NCI-H2081 (cell line): ENCODE measurements at places on chromosomes 7 and 10.

DNA sequence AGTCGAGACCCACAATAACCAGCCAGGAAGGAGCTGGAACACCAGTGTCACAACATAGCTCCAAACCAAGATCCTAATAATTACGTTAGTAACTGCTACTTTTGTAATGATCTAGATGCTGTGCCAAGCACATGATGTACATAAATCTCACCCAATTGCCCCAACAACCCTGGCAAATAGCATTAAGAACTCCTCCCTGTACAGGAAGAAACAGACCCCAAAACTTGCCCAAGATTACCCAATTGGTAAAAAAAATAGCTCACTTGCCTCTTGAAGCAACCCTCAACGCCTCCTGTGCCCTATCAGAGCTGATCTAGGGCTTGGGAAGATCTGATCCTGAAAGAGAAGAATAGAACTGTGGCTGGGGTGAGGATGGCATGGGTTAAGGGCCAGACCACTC is 628.7 kb upstream of the AUTS2 start:
- no peak for DNase-seq

DNA sequence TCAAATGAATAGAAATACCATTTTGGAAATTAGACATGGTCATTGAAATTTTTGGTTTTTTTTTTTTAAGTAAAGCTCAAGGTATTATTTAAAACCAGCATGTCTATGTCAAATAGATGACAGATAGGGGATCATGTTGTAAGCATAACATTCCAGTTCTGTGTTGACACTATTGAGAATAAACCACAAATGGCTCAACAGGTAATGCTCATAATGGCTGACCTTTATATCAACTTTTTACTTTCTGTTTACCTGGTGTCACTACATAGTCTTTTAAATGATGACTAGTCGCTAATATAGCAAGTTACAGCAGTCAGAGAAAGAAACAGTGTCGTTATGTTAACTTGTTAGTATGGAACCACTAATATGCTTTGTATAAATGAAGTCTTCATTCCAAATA is 616.0 kb downstream of the GATA3 start:
- no peak for DNase-seq

DNA sequence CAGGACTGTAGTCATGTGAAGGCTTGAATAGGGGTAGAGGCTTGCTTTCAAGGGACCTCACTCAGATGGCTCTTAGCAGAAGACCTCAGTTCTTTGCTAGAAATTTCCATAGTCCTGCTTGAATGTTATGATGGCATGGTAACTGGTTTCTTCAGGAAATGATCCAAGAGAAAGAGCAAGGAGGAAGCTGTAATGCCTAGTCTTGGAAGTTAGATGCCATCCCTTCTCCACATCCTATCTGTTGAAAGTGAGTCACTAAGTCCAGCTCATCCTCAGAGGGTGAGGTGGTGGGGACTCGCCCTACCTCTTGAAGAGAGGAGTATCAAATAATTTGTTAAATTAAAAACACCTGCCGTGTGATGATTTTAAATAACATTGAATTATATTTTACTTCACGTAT is 4.6 kb downstream of the MGAM start:
- DNase-seq, result no peak

GRCh38 chr7:932651-932975 is 21.9 kb downstream of the ADAP1 start:
- DNase-seq, result no peak

- DNase-seq, result no peak
Observed at GRCh38 chr7:105480931-105481330, 41.1 kb downstream of the PUS7 start.

- DNase-seq, result no peak
Observed at GRCh38 chr10:12697764-12698163, 303.7 kb downstream of the CCDC3 start.

DNA sequence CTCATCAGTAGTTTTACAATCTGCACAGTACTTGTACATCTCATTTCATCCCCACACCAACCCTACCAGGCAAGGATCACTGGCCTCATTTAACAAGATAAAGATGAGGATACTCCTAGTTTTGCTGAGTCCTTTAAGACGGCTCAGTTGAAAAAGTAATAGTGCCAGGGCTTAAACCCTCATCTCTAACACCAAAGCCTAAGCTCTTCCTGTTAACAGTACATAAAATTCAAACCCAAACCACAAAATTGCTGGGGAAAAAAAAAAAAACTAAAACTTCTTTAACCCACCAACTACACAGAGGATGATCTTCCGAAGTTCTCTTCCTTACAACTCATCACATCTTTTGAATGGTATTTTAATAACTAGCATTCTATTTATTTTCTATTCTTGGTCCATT is 1.3 kb downstream of the SAR1A start:
- DNase-seq, result no peak

GRCh38 chr10:58360412-58361004 is 24.7 kb upstream of the TFAM start:
- no peak for DNase-seq

DNA sequence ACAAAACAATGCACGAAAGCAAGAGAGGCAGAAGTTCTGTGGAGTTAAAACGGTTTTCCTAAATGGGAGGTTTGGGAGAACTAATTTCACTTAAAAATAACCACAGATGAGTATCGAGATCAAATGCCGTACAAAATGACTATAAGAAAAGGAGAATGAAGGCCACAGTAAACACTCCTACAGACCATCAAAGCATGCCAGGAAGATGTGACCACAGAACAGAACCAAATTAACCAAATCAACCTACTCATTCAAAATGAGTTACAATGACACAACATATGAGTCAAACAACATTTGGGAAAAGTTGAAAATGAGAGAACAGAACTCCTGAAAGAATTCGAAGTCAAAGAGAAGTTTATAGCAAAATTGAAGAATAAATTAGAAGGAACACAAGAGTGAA is 24.3 kb upstream of the DOCK1 start:
- no peak for DNase-seq

- no peak for DNase-seq
Observed at GRCh38 chr10:118624747-118625146, 29.3 kb upstream of the PRLHR start.

GRCh38 chr7:14275356-14275755 is 285.9 kb upstream of the ETV1 start:
- DNase-seq, result no peak

GRCh38 chr10:106925191-106925590 is 239.3 kb downstream of the SORCS1 start:
- no peak for DNase-seq

DNA sequence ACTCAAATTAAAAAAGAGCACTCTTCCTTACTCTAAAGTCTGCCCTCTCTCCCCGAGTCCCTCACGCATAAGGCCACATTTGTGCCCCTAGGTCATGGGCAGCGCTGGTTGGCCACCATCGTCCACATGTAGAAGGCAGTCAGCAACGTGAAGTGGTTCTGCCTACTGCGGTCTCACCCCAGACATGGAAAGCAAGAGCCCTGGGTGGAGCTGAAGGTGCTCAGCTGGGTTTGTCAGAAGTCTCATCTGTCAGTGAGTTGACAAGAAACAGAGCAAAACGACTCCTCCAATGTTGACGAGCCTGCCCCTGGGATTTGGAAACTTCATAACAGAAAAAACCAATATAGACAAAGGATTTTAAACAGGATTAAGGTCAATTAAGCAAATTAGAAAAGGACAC is 192.3 kb upstream of the PRSS58 start:
- no peak for DNase-seq

DNA sequence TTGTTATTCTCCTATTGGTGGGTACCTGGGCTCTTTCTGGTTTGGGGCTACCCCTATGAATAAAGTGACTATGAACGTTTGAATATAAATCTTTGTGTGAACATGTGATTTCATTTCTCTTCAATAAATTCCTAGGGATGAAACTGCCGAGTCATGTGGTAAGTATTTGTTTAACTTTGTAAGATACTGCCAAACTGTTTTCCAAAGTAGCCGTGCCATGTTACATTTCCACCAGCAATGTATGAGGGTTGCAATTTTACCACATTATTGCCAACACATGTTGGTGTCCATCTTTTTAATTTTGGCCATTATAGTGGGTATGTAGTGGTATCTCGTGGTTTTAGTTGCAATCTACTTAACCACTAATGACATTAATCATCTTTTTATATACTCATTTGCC is 94.7 kb downstream of the ZNRF2 start:
- DNase-seq, result no peak

DNA sequence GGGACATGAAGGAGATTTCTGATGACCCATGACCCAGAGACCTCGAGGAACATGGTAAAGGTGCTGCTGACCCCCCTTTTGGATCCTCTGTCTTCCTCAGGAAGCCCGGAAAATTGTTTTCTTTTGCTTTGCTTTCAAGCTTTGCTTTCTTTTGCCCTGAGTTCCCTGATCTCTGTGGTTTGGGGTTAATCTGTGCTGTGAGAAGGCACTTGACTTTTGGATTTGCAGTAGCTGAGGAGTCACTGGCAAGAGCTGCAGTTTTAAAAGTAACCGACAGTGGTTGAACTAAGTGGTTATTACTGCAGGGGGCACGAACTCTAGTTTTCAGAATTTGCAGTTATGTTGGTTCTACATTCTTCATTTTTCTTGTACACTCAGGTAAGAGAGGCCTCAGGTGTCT is 53.0 kb downstream of the PDZD8 start:
- DNase-seq, result no peak

GRCh38 chr10:111037858-111038257 is 39.0 kb upstream of the ADRA2A start:
- no peak for DNase-seq

DNA sequence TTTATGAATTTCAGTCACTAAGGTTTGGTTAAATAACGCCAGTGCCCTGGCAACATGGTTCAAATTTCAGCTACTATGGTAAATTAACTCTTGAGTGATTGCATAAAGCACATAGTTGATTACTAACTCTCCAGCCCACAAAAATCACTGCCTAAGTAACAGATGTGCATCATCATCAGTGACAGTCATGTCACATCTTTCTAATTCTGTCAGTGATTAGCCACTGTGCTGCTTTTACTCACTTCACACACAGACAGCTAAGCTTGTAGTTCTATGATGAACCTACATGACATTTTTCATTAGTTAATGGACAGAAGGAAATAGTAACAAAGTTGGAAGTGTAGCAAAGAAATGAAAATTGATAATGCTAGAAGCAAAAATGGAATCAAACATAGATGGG is 108.9 kb downstream of the DNAH11 start:
- no peak for DNase-seq

- DNase-seq, result no peak
Observed at GRCh38 chr7:37369906-37370305, 78.8 kb downstream of the ELMO1 start.

DNA sequence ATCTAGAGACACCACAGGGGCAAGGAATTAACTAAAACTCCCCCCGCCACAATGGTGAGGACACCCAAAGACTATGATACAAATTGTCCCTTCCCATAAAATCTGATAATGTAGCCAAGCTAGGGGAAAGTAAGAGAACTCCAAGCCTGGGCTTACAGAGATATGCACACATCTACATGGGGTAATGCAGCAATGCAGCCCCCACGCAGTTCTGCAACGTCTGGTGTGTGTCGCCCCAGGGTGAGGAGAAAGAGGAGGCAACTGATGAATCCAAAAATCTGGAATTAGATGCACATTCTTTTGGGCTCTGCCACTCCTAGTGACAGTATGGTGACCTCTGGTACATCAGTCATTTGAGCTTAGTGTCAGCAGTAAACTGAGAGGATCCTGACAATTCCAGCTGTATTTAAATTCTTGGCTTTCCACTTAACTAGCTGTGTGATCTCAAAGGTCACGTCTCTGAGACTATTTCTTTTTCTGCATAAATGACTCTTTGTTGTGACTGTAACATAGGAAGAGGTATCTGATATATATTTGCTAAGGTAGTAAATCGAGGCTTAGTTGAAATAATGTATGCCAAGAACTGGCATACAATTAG is 51.5 kb downstream of the PIP4K2A start:
- no peak for DNase-seq

- no peak for DNase-seq
Observed at GRCh38 chr10:3045471-3046209, 21.7 kb upstream of the PFKP start.

- DNase-seq, result no peak
Observed at GRCh38 chr10:21285742-21286331, 239.6 kb downstream of the SKIDA1 start.

DNA sequence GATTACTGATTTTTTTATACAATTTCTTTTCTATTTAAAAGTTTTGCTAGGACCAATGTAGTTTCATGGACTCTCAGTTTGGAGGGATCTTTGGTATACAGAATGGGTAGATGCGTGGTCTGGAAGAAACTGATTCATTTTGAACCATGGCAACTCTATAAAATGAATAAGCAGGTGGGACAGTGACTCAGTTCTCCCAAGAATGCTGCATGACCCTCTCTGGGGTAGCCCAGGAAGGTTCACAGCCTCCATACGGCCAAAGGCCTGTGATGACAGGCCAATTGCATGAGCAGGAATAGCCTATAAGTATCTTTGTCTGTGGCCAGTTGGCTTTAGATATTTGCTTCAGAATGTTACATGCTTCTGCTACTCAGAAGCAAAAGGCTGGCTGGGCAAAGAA is 113.3 kb upstream of the RSU1 start:
- no peak for DNase-seq

GRCh38 chr7:93861325-93861949 is 29.1 kb downstream of the TFPI2 start:
- DNase-seq, result no peak

- DNase-seq, result no peak
Observed at GRCh38 chr7:87225696-87226095, 6.2 kb upstream of the TMEM243 start.

- no peak for DNase-seq
Observed at GRCh38 chr10:70066190-70066589, 13.5 kb downstream of the MACROH2A2 start.

- DNase-seq, result no peak
Observed at GRCh38 chr7:114786455-114786854, 135.4 kb upstream of the MDFIC start.

DNA sequence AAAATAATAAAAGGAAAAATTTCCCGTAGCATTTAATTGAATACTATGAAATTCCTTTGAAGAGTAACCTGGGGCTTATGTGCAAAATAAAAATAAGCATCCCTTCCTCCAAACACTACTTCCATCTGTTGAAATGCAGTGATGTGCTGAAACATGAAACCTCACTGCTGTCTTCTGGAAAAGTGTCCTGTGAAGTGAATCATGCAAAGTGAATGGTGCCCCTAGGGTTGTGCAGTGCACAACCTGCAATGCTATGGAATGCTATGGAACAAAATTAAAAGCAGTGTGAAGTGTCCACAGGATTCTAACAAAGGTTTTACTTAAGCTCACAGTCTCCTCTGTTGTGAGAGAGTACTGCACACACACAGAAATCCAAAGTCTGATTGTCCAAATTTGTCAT is 480.9 kb downstream of the ETV1 start:
- no peak for DNase-seq

- no peak for DNase-seq
Observed at GRCh38 chr10:68142761-68143160, 33.5 kb downstream of the MYPN start.

- DNase-seq, result peak; percentile 48
Observed at GRCh38 chr10:71039551-71039950, 151.2 kb upstream of the PCBD1 start.
